ENCODE measurements at places on chromosomes 7 and 10.
A peak's percentile ranks its signal among the peaks of the same experiment; 100 is the strongest.

DNA sequence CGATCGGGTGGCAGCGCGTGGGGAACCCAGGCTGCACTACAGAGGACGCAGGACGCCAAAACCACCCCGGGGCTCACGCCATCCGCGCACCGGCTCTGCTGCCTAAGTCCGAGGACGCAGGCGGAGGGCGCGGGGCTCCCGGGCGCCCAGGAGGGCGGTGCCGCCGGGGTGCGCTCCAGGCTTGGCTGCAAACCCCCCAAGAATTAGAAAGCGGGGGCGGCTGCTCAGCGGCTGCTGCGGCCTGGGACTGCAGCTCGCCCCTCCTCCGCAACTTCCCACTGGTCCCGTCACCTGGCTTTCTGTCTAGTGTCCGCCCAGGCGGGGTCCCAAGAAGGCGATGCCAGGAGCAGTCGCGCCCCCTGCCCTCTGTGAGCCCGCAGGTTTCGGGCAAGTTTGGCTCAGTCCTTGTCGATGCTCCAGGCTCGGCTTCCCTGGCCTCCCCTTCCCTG is 1.7 kb upstream of the POU6F2 start:
- peak; percentile 15 for DNase-seq

DNA sequence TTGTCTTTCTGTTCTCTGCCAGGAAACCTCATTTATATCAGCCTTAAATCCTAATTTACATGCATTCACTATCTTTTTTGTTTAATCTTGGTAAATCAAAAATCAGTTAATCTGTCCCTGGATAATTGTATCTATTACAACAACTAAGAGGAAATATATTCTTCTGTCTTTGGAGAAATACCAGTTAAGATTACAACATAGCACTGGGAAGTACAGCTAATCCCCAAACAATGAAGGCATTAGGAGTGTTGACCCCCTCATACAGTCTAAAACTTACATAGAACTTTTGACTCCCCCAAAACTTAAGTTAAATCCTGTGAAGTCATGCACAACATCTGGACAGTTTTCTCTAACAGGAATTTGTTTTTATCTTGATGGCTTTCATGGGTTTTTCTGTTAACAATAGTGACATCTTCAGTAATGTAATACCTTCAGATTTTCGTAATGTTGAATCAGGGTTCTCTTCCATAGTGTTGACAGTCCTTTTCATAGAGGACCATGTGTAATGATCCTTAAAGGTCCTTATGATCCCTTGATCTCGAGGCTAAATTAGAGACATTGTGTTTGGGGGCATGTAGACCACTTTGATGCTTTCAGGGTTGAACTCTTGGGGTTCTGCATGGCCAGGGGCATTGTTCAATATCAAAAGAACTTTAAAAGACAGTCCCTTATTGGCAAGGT is 24.1 kb upstream of the ABCC2 start:
- DNase-seq = no peak

- DNase-seq = no peak
These were observed 49.7 kb downstream of the ZEB1 start for GRCh38 chr10:31368724-31369123.

GRCh38 chr7:71615017-71615416 is 483.1 kb downstream of the GALNT17 start:
- DNase-seq = peak; percentile 11

- no peak for DNase-seq
These were observed 83.9 kb downstream of the CXCL12 start for GRCh38 chr10:44300666-44301649.

- DNase-seq = no peak
These were observed 710 bp upstream of the LDB3 start for GRCh38 chr10:86667421-86668181.

- DNase-seq = no peak
These were observed 15.4 kb upstream of the BTBD16 start for GRCh38 chr10:122255509-122256301.

DNA sequence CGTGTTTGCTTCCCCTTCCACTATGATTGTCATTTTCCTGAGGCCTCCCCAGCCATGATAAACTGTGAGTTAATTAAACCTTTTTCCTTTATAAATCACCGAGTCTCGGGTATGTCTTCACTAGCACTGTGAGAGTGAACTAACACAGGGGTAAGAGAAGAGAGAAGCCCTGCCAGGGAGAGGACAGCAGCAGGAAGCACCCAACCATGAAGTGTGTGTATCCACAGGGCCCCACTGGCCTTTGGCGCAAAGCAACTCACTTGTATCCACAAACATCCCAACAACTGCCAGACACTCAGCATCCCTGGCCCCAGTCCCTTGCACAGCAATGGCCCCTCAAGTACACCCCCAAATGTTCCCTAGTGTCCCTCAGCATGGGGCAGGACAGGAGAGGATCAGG is 115.1 kb downstream of the MAD1L1 start:
- DNase-seq = no peak

GRCh38 chr7:157930441-157930840 is 593.6 kb downstream of the DNAJB6 start:
- no peak for DNase-seq

DNA sequence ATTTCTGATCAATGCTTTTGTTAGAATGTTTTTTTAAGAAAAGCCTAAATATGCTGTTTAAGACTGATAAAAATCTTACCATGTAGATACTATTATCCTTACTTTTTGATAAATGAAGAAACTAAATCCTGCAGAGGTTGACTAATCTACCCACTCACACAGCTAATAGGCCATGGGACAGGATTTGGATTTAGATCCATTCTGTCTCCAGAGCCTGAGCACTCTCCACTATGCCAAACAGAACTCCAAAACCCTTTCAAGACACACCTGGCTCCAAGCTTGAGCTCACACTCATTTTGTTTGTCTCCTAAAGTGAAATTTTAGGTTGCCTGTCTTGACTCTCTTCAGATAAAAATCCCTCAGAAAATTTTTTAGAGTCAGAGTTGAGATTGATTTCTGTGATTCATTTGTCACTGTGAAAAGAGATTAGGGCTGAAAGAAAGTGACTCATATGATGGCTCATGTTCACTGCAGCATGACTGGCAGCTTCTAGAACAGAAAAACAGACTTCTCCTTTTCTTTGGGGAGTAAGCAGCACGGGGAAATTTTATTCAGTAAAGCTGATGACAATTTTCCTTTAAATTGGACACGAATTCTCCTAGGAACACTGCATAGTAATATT is 132.3 kb upstream of the POT1 start:
- peak; percentile 4 for DNase-seq

DNA sequence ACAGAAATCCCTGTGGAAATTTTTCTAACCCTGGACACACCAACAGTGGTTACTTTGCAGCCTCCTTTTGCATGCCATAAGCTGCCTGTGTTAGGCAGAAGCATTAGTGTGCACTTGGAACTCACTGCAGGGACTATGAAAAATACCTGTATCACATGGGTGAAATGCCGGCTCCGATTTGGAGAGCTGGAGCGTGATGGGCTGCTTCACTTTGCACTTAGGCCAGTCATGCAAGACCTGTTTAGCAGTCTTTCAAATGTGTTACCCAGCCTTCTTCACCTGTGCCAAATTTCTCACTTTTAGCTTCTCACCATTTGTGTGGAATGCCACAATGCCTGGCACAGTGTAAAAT is 11.3 kb downstream of the NCOA4 start:
- no peak for DNase-seq

DNA sequence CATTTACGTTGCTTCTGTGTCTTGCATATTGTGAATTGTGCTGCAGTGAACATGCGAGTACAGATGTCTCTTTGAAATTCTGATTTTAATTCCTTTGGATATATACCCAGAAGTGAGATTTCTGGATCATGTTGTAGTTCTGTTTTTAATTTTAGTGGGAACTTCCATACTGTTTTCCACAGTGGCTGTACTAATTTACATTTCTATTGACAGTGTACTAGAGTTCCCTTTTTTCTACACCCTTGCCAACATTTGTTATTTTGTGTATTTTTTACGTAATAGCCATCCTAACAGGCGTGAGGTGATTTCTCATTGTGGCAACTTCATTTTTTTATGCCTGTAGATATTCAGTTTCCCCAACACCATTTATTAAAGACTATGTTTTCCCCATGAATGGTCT is 144.7 kb upstream of the INHBA start:
- no peak for DNase-seq

DNA sequence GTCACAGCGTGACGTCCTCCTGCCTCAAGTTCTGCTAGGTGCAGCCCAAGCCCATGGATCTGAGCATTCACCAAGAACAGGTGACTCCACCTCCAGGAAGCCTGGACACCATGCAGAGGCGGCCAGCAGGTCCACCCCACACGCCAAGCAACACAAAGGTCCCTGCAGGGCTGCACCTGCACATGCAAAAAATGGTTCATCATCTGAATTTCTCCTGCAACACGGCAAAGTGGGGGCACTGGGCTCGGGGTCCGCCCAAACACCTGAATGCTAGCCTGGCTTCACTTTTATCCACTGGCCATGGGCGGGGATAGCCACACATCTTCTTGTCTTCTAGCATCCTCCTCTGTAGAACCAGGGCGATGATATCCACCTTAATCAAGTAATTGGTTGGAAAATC is 28.9 kb downstream of the CNPY1 start:
- no peak for DNase-seq
